ENCODE measurements at places on chromosomes 1 and 21. TPM values are rescaled to one million over a fixed set of nuclear protein-coding genes. Genes with fewer than 3 reads are reported as not detected.

DNA sequence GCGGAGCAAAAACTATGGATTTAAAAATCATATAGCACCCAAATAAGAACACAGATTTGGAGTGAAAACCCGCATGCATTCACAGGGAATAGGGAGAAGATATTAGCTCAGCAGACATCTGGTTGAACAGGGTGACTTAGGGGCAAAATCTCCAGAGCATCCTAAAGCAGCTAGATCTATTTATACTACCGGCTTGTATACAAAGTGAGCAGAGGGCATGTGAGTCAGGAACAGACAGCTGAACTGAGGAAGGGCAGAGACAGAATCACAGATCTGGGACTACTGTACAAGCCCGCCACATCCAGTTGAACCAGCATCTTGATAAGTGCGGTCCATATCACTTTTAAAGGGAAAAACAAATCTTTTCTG, 35.2 kb upstream of the EXOSC10 start:
- H3K27me3 ChIP-seq: no peaks in the 10 kb centered on the region
- H3K27ac ChIP-seq: no peak overlapping the region

- H3K27me3 ChIP-seq: no peaks in the 10 kb centered on the region
- H3K27ac ChIP-seq: peak overlapping the region; percentile 43
- peaks cover 3% of the 10 kb centered on the region for H3K36me3 ChIP-seq
- peaks cover 5% of the 10 kb centered on the region for H3K4me1 ChIP-seq
- DNase-seq: no peak
Measured at GRCh38 chr1:23356471-23357137, 12.5 kb upstream of the HNRNPR start.

Gene IFNAR2
- 11.3 TPM for total RNA-seq

DNA sequence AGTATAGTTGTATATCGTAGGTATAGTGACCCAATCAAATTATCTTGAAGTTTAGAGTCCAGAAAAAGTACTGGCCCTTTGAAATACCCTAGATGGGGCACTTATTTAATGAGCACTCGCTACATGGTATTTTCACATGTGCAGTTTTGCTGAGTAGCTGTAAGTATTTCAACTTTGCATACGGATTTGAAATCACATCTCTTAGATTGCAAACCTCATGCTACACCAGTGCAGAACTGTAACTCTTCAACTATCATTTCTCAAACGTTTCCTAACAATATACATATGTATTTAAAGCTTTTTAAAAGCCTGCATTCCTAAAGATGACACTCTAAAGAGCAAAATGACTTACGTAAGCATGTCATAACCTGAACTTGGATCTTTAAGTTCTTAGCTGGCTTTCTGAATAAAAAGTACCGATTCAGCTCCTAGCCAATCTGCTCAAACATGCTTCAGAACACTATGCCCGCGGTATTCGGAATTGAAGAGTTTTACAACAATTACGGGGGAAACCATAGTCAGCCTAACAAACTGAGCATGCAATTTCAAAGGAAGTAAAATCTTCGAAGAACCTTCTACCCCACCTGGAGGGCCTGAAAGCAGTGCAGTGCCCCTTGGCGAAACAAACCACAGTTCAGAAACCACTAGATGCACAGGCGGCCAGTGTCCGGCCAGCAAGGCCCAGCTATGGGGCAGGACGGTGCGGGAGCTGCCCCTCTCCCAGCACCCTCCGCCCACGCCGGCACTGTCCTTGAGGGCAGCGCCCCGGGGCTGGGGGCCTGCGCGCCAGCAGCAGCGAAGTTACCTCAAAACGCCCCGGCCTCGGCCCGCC, 863 bp downstream of the FH start:
- H3K27ac ChIP-seq: peak overlapping the region; percentile 84
- H3K4me1 ChIP-seq: no peaks in the 10 kb centered on the region
- peak overlapping the region; percentile 36 for H3K4me3 ChIP-seq
- H3K36me3 ChIP-seq: no peaks in the 10 kb centered on the region

Gene SMCP
- total RNA-seq: not detected

Data from spinal cord (tissue), 10 donors.